ENCODE measurements at places on chromosomes 3 and 15.
A peak's percentile ranks its signal among the peaks of the same experiment; 100 is the strongest.

DNA sequence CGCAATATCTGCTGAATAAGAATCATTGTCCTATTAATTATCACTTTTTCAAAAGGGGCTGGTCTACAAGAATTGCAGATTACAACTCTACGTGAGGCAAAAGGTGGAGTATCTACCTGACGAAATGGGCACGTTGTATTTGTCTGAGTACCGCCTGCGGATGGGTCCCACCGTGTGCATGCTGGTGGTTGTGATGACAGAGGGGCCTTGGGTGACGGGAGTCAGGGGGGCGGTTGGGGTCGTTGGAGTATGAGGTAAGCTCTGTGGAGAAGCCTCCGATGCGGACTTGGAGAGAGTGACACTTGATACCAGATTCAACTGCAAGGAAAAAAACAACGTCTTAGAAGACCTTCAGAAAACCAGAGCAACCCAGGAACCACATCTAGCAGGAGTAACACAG is 605.8 kb downstream of the FOXP1 start:
- no peak for DNase-seq

- no peak for DNase-seq
Measured at GRCh38 chr15:42845581-42845980, 75.0 kb downstream of the TTBK2 start.

DNA sequence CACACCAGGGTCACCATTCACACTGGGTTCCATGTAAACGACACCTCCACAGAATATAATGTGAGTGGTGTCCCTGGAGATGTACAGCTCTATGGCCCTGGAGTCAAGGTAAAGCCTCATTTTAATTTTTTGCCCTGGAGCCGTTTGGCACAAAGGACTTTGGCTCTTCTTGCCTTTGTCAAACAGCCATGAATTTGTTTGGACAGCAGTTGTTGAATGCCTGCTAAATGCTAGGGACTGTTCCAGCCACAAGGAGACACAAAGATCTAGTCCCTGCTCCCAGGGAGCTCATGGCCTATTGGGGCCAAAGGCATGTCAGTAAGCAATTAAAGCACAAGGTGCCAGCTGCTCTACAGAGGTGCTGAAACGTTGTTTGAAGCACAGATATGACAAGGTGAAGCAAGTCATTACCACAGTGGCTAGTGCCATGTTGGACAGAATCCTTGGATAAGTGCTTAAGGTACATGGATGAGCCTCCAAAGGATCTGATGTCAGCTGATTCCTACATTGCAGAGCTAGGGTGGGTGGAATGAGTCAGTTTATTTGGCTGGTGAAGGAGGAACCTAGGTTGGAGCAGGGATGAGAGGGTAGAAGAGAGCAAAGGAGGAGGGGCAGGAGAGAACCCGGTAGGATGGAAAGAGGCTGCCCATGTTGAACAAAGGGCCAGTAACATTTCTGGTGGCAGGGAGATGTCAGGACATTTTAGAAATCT is 171.9 kb upstream of the CTDSPL start:
- DNase-seq: no peak

DNA sequence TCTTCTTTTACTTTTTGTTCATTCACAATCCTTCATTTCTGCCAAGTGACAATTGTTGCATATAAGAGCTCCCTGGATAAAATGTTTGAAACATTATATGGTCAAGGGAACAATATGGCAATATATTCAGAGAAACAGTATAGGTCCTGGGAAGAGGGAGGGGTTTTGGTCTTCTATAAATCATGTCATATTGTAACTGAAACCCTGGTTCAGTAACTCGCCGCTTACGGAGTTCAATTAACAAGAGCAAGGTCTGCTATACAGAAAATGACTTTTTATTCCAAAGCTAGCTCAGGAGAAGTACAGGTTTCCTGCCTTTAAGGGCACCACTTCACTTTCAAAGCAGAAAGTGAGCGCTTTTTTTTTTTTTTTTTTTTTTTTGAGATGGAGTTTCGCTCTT is 522.1 kb upstream of the TGFBR2 start:
- no peak for DNase-seq

- DNase-seq: no peak
Measured at GRCh38 chr15:61649046-61649445, 411.2 kb downstream of the VPS13C start.

DNA sequence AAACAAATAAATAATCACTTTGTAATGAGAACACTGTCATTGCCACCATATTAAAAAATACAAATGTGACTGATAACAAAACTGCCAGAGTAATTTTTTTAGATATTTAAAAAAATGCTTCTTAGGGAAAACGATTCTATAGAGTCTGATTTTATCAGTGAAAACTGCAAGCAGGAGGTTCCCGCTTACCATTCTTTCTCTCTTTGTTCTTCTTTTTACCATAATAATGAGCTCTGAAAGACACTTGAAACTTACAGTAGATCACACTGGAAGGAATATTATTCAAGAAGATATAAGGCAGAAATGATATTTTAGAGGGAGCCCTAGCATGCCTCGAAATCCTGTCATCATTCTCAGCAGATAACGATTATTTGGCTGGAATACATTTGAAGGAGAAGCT is 701.3 kb downstream of the ROBO1 start:
- DNase-seq: no peak

DNA sequence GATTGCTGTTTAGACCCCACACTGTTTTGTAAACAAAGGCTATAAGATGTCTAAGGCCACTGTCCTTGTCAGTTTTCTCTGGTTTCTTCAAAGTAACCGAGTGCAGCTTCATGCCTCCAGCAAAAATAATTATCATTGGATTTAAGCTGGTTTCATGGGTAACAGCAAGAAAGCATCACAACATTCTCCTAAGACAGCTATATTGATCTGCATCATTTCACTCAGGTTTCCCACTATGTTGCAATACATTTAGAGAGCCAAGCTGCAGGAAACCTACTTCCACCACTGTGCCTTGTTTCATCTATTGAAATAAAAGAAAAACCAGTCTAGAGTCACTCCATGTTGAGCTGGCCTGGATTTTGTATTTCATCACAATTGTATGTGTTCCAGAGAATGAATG is 351.4 kb downstream of the OXSM start:
- no peak for DNase-seq

DNA sequence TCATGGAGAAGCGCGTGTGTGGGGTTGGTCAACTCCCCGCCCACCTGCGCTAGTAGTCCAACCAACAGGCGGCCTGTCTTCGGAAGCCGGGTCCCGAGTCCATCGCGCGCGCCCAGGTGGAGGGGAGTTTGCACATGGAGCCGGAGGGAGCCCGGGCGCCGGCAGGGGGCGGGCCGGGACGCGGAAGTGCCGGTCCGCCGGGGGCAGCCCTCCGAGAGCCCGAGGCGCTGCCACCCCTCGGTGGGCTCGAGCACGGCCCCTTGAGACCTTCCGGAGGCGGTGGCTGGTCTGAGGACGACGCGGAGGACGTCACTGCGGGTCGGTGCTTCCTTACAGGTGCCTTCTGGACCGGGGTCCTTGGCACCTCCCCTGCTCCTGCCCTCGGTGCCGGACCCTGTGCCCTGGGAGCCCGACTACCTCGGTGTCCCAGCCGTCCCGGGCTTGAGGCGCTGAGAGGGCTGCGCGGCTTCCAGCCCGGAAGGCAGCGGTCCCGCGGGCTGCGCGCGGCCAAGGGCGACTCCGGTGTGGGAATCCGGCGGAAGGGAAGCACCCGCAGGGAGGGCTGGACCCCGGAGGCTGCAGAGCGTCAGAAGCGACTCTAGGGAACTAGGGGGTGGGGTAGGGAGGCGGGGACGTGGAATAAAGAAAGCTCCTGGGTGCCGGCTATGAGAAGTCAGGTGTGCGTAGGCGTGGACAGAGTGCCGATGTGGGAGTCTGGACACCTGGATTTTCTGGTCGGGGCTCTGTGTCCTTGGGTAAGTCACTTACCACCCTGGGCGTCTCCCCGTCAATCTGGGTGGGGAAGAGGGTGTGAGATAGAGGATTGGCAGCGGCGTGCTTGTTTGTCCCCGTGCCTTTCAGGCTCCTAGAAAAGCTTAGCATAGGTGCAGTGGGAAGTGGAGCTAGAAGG is 212.3 kb downstream of the FGF12 start:
- DNase-seq: no peak

DNA sequence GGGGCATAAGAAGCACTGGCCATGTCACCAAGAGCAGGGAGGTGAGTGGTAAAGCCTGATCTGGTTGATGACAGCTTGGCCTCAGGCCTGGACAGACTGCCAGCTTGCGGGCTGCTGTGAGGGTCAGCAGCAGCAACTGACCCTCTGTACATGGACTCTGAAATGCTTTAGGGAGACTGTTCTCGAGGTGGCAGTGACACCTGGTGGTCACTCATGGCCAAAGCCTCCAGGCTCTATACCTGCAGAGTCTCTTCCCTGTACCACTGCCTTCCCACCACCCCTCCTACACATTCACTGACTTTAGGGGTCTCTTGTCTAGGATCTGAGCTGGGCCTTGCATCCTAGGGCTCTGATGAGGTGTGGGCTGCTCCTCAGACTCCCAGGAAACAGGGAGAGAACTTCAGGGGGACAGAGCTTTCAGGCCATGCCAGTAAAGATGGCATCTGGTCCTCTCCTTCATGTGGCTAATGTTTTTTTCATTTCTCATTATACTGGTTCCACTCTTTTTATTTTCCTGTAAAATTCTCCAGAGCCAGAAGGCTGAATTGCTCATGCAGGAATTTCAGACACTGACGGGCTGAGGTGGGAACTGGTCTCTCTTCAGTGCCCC is 17.2 kb upstream of the TIMP4 start:
- no peak for DNase-seq

DNA sequence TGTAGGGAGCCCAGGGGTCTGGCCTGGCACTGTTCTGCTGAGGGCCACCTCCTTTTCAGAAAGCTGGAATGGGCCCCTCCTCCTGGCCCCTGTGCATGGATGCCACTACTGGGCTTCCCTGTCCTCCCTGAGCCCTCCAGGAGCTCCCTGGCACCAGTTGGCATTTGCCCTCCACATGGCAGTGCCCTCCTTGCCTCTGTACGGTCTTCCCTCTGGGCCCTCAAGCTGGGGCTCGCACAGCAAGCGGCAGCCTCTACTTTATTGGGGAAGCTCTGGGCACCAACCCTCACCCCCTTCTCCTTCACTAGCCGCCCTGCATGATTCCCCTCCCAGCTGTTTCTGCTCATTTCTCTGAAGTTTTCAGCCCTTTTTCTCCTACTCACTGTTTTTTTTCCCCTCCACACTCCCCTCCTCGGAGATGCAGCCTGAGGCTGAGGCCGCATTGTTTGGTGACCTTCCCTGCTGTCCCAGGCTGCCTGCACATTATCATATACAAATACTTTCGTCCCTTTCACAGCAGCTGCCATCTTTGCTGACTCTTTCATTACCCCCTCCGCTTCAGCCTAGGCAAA is 127.3 kb downstream of the EEFSEC start:
- DNase-seq: no peak

DNA sequence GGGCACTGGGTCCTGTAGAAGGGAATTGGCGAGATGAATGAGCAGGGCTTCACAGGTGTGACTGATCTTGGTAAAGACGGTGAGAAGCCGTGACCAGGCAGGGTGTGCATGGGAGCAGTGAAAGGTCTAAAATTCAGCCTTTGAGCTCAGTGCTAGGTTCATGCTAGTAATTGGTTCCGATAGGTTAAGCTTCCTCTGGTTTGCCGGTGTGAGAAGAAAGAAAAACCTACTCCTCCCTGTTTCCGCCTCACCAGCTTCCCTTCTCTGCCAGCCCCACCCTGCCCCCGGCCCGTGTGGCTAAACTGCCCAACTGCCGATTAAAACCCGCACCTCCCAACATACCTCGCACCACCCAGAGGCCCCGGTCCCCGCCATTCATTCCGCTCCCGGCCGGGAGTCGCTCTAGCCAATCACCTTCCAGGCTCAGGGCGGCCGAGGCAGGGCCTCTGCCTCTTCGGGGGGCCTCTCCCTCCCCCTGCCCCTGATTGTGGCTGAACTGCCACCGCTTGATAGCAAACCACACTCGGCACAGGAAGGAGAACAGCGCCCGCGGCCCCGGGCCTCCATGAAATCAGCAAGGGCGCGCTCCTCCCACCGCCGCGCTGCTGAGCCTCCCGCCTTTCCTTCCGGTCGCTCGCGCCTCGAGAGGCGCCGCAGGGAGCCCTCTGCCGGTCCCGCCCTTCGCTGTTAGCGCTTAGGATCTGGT is 7.3 kb upstream of the NRROS start:
- DNase-seq: peak; percentile 90

DNA sequence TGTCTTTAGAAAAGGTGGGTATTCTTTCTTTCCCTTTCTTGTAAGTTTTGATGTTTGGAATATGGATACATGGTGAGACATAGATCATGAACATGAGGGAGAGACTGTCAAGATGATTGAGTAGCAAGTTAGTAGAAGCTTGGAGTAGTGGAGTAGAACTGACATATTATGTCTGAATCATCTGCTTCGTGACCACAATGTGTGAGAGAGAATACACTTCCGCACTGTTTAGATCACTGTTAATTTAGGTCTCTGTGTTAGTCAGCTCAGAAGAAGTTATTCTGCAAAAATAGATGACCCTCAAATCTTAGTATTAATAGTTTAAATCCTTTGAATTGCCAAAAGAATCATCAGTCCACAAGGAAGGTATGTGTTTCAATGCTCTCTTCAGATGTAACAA is 151.0 kb downstream of the OXSM start:
- DNase-seq: no peak

- DNase-seq: peak; percentile 53
Measured at GRCh38 chr3:49872801-49873281, 3.1 kb upstream of the CAMKV start.

GRCh38 chr15:90419738-90420406 is 31.8 kb downstream of the IQGAP1 start:
- DNase-seq: peak; percentile 42

DNA sequence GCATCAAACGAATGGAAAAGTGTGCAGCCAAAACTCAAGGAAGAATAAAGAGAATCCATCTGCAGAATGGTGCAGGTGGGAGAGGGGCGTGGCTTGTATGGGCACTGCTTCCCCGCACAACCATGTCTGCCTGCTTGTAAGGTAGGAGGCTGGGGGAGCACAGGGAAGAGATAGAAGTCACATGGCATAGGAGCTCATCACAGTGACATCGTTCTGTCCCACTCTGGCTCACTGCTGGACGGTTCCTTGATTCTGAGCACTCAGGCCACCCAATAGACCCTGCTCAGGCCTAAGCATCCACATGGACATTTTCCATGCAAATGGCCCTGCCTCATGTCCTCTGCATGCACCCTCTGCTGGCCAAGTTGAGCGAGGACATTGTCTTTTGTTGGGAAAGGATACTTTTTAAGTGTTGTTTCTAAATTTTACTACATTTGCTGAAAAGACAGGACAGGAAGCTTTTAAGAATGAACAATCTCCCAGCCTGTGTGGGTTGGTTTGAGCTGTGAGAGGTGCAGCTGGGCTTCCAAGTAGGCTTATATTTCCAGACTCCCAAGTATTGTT is 3.1 kb downstream of the MYLK start:
- no peak for DNase-seq

DNA sequence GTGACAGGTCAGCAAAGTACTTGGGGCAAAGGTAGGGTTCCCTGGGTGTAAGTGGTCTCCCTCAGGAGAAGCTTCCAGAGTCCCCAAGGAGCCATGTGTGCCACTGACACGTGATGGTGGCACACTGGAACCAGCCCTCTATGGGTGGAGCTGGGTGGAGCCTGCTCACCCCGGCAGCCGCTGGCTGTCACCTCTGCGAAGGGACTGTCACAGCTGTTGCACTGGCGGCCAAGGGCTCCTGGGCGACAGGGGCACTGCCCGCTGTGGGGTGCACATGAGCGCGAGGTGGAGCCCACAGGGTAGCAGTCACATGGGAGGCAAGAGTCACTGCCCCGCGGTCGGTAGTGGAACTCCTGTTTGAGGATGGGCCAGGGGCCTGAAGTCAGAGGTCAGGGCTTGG is 12.0 kb downstream of the CELSR3 start:
- DNase-seq: no peak
